M059J (cell line): ENCODE measurements at places on chromosomes 7 and 10. TPM values are rescaled to one million over a fixed set of nuclear protein-coding genes. Genes with fewer than 3 reads are reported as not detected.

DNA sequence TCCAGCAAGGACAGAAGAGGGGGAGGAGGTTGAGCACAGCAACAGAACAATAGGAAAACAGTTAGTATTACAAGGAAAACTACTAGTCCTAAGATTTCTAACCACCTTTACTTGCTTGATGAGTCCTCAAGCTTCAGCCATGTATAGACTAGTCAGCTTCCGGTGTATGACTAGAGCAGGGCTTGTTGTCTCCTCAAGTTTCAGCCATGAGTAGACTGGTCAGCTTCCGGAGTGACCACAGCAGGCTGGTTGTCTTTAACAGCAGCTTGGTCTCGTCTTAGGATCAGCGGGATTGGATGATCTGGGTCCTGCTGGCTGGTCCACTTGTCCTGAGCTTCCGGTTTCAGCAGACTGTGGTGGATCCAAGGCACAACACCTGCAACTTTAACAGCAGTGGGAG is 10.6 kb upstream of the ZNF239 start:
- peak; percentile 61 for DNase-seq

GRCh38 chr7:134632937-134633540 is 13.6 kb upstream of the BPGM start:
- DNase-seq: peak; percentile 63

ITGA8 gene
- total RNA-seq: 0.25 and 0.62 TPM in 2 replicates

AKR1C4 gene
- not detected in 2 replicates for total RNA-seq

PYROXD2 gene
- 0.54 and 1.0 TPM in 2 replicates for total RNA-seq

UTF1 gene
- not detected in 2 replicates for total RNA-seq
